Activated naive CD4-positive, alpha-beta T cell treated with anti-CD3 and anti-CD28 coated beads for 36 hours (primary cell): ENCODE measurements at places on chromosomes 6 and 20.

DNA sequence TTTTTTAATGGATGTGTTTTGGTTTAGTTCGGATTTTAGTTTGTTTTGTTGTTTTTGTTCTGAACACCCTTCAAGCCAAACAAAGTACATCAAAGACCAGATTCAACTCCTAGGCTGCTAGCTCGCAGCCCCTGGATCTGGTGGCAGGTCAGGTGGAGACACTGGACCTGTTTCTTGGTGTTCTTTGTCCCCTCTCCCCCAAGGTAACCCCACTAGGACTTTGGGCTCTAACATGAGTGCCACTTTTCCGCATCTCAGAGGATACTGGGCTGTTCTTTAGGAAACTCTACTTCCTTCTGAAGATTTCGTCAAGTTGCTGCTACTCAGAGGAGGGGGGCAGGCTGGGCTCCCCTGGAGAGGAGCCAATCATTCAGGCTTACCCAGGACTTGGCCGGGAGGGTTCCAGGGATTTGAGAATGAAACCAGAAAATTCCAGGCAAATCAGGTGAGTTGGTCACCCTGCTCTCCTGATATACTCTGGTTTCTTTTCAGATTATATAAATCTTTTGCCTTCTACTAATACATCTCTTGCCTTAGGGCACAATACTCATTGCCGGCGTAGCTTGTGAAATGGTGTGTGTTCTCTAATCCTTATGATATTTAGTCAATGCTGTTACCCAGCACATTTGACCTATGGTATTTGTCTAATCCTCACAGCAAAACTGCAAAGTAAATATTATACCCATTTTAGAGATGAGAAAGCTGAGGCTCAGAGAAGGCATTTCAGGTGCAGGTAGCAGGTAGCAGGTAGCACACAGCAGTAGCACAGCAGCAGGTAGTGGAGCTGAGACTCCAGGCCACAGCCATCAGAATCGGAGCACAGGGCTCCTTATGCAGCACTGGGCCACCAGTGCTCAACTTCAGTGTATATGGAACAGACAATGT is 291.6 kb downstream of the TSHZ2 start:
- DNase-seq, result no peak

DNA sequence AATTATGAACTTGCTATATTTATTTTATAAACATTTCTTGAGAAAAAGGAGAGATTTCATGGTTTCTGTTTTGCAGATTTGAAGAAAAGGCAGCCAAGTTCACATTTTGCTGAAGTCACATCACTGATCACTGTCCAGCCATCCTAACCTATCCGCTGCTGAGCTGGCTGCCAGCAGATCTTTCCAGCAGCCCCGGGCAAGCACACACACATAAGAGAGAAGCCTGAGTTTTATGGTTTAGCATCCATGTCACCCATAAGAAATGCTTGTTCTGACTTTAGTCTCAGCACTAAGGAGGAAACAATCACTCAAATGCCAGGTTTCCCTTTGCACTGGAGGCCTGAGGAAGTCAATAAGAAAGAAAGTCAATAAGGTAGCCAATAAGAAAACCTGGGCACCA is 287.1 kb downstream of the SMOC2 start:
- DNase-seq, result no peak

DNA sequence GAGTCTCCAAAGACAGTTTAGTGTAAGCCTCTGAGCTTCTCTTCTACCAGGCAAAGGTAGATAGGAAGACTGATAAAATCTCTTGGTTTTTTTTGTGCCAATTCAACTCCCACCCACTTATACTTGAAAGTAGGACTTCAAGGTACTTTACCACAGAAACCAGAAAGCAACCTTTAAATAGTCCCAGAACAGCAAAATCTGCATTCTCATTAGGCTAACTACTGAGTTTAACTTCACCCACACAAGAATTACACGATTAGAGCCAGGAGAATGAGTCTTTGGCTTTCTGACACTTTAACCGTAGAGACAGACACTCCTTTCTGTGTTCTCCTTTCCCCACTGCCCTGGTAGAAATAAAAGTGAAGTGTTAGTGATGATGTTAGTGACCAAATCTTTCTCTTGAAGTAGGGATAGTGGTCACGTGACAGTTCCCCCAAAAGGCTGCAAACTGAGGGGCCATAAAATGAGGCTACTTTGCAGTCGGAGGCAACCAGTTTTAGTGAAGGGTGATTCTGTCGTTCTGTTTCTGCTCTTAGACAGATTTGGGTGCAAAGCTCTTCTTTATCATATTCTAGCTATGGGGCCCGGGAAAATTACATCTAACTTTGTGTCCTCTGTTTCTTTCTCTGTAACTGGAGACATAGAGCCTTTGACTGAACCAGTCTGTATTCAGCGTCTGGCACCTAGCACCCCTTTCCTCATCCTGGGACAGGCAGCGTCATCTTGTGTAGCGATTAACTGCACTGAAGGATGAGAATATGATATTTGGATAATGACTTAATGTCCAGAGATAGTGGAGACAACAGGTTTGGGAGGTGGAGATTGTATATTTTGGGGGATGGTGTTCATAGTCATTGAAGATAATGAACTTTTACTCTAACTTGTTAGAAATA is 206.4 kb upstream of the CITED2 start:
- no peak for DNase-seq

DNA sequence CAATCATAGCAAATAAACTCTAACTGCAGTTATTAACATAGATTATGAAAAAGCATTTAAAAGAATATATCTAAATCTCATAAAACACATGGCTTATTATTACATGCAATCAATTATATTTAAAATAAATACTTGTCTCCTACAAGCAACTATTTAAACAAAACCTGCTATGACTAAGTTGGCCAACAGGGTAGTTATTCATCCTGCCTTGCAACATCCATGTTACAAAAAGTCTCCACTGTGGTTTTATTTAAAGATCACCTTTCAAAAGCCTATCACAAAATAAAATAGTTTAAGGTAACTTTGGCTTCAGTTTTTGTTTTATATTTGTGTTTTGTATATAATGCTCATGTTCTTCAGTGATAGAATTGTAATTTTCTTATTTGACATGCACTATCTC is 1127.0 kb upstream of the MAP3K7 start:
- no peak for DNase-seq

GRCh38 chr6:49233483-49233882 is 229.6 kb downstream of the MMUT start:
- no peak for DNase-seq

DNA sequence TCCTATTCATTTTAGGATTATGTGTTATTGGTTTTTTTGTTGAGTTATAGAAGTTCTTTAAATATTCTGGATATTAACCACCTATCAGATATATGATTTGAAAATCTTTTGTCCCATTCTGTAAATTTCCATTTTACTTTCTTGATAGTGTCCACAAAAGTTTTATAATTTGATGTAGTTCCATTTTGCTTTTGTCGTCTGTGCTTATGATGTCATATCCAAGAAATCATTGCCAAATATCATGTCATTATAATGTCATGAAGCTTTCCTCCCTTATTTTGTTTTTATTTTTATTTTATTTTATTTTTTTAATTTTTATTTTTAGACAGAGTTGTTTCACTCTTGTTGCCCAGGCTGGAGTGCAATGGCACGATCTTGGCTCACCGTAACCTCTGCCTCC is 21.0 kb upstream of the NANP start:
- DNase-seq, result no peak

GRCh38 chr6:46023216-46023915 is 7.7 kb upstream of the CLIC5 start:
- no peak for DNase-seq

DNA sequence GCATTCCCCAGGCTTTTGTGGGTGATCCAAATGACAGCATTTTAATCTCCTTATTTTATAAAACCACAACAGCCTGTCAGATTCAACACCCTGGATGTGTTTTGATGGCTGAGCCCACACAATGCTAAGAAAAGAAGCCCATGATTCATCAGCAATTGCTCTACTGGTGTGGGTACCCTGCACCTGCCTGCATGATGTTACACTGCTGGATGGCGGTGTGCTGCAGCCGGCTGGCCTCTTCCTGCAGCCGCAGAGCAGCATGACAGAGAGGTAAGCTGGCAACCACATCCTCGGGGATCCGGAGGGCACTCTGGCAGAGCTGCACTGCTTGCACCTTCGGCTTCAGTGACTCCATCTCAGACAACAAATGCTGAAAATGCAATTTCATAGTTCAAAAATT is 327.5 kb downstream of the SYNE1 start:
- DNase-seq, result peak; percentile 83

DNA sequence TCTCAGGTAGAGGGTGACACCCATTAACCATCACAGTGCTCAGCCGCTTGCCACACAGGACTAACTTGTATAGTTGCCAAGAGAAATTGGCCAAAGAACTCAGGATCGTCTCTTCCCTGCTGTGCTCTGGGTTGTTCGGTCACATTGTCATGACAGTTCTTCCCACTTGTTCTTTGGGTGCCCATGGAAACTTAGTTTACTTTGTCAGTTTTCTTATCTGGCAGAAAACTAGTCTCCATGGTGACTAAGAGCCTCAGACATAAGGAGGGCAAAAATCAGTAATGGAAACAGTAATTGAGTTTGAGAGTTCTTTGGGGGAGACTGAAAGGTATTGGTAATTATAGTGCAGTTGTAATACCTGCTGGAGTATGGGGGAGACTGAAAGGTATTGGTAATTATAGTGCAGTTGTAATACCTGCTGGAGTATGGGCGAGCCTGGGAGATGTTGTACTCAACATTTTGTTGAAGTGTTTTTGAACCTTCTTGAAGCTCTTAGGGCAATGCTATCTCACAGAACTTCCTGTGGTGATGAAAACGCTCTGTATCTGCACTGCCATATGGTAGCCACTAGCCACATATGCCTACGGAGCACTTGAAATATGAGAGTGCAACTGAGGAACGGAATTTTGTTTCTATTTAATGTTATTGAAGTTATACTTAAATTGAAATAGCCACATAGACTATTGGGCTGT is 95.2 kb upstream of the HDGFL1 start:
- DNase-seq, result no peak

GRCh38 chr6:111011360-111012142 is 29.7 kb downstream of the RPF2 start:
- no peak for DNase-seq

DNA sequence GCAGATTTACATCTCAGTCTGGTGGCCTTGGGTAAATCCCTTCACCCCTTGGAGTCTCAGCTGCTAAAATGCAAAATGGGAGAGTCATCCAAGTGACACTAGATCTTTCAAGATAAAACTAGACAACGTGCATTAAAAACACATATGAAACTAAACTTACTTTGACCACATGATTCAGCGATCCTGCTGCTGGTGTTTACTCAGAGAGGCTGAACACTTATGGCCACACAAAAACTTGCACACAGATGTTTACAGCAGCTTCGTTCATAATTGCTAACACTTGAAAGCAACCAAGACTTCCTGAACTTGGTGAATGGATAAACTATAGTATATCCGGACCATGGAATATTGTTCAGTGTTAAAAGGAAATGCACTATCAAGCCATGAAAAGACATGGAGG is 55.3 kb upstream of the GPR6 start:
- no peak for DNase-seq

DNA sequence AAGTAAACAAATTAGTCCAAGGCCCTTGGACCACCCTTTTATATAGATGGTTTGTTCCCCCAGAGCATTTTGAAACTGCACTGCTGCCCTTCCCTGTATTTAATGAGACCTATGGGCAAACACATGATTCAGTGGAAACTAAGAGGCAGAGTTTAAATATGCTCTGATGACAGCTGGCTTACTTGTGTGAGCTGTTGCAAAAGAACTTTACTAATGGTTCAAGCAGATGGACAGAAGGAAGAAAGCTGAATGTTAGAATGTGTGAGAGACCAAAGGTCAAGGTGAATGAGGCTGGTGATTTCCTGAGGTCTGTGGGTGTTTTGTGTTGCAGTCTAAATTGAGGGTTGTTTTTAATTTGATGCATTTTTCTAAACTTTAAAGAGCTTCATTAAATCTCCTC is 123.0 kb upstream of the CEP162 start:
- no peak for DNase-seq

- DNase-seq, result no peak
Measured at GRCh38 chr6:169935861-169936260, 184.4 kb downstream of the ERMARD start.

- no peak for DNase-seq
Measured at GRCh38 chr6:6734479-6735465, 146.3 kb downstream of the LY86 start.

DNA sequence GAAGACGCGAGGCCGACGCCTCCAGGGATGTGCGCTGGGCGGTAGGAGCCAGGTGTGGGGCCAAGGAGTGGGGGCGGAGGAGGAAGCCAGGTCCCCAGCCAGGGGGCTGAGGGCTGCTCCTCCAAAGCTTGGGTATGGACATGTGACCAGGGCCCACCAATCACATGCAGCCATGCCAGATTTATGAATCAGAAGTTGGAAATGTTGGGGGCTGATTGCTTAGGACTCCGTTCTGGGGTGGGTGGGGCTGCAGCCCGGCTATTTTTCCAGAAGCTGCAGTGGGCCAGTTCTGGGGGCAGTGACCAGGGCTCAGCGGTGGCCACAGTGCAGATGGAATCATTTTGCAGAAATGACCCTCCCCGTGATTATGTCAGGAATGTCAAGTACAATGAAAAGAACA is 96.0 kb downstream of the CEBPB start:
- DNase-seq, result no peak

DNA sequence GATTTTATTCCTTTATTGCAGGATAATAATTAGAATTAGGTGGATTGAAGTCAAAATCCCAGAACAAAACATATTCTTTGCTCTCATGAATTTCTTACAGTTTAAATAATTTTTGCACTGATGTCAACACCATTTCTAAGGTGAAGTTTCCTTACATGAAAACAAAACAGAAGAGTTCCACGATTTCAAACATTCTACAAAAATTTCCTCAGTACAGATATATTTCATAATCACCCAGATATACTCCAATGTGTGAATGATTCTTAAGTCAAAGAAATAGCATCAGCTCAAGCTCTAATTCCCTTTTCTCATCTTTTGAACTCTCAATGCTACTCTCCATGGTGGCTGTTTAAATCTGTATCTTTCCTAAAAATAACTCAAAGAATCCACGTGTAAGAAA is 39.5 kb upstream of the THBS2 start:
- no peak for DNase-seq

DNA sequence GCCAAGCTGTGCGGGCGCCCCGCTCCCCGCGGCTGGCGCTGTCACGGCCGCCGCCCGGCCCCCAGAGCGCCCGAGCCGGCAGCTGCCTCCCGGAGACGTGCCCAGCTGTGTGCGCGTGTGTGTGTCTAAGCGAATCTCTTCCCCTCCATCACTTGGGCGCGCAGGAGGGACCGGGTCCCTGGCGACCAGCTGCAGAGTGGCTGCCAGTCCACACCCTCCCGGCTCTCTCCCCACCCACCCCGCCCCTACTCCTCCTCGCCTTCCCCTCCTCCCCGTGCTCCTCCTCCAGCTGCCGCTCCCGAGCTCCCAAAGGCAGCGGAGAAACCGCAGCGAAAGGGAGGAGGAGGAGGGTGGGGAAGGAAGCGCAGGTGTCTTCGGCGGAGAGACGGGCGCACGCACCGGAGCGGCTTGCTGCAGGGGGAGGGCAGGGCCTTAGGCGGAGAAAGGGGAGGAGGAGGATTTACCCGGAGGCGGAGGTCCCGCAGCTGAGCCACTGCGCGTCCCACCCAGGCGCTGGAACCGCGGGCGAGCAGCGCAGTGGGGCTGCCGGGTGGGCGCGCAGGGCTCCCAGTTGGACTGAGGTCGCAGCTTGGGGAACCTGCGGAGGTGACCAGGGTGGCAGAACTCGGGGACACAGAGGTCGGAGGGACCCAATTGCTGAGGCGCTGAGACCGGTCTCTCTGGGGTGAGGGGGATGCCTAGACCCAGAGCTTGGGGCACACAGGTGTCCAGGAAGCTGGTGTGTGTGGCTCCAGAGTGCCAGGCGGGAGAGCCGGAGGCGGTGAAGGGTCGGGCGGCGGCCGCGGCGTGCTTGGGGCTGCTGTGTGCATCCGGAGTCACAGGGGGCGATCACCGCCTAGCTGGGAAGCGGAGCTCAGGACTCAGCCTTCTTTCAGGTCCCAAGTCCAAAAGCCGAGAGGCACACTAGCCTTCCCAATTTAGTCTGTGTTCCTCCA is at the start of gene HS3ST5:
Gene HS3ST5 (minus strand): TSS at position 198 of the 956 bp plus-strand sequence. CDS start 280,178 bp downstream, outside the sequence.
- no peak for DNase-seq
